ENCODE measurements at places on chromosomes 13 and 19.
A peak's percentile ranks its signal among the peaks of the same experiment; 100 is the strongest.

DNA sequence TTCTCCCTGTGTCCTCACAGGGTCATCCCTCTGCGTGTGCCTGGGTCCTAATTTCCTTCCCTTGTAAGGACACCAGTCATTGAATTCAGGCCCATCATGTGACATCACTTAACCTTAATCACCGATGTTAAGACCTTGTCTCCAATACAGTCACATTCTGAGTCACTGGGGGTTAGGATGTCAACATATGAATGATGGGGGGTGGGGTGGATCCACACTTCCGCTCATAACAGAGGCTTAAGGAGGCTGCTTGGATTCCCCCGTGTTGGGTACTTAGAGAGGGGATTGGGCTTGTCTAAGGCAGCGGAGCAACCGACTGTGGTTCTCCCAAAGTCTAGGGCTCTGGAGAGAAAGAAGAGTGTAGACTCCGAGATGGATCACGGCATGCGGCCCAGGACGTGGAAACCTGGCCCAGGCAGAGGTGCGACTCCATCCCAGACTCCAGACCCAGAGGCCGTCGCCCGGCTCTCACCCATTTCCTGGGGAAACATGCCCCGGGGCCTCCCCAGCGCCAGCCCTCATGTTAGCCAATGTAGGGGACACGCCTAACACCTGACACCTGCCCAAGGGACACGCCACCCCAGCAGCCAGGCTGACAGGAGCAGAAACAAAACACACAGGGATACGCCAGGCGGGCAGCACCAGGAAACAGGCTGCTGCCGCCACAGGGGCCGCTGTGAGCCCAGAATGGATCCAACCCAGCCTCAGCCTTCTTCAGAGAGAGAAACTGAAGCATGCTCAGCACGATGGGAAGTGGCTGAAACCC is 17.1 kb upstream of the IGLON5 start:
- DNase-seq: no peak

GRCh38 chr13:61696676-61697075 is 281.0 kb upstream of the PCDH20 start:
- DNase-seq: no peak

GRCh38 chr13:98215508-98215907 is 38.4 kb upstream of the RNF113B start:
- DNase-seq: no peak

DNA sequence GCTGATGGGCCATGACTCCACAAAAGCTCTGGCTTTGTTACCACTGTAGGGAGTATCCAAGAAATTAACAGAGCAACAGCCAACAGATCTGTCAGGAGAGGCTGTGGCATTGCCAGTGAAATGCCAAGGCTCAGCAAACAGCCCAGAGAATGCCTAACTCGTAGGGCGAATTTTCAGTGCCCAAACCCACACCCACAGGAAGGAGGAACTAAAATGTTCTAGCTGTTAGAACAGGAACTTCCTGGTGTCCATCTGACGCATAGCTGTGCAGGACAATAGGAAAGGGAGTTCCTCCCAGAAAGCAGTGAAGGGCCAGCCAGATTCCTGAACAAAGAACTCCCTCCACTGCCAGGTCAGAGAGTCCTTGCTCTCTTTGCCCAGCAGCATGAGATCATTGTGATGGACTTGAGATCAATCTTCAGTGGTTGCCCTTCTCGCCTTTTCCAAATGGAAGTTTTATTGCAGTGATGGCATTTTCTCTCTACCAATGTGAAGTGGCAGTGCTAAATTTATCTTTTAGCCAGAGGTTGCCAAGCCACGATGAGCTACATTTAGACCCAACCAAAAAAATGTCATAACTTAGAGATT is 224.2 kb upstream of the STARD13 start:
- no peak for DNase-seq

DNA sequence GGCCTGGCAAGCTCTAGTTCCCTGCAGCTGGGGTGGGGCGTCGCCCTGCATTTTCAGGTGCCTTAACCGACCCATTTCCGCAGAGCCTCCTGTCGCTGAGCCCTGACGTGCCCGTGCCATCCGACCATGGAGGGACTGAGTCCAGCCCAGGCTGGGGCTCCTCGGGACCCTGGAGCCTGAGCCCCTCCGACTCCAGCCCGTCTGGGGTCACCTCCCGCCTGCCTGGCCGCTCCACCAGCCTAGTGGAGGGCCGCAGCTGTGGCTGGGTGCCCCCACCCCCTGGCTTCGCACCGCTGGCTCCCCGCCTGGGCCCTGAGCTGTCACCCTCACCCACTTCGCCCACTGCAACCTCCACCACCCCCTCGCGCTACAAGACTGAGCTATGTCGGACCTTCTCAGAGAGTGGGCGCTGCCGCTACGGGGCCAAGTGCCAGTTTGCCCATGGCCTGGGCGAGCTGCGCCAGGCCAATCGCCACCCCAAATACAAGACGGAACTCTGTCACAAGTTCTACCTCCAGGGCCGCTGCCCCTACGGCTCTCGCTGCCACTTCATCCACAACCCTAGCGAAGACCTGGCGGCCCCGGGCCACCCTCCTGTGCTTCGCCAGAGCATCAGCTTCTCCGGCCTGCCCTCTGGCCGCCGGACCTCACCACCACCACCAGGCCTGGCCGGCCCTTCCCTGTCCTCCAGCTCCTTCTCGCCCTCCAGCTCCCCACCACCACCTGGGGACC is 1.2 kb downstream of the ZFP36 start:
- DNase-seq: no peak

GRCh38 chr19:44737238-44738071 is 11.1 kb upstream of the BCL3 start:
- no peak for DNase-seq

- no peak for DNase-seq
Measured at GRCh38 chr13:77372275-77372674, 45.4 kb upstream of the MYCBP2 start.

DNA sequence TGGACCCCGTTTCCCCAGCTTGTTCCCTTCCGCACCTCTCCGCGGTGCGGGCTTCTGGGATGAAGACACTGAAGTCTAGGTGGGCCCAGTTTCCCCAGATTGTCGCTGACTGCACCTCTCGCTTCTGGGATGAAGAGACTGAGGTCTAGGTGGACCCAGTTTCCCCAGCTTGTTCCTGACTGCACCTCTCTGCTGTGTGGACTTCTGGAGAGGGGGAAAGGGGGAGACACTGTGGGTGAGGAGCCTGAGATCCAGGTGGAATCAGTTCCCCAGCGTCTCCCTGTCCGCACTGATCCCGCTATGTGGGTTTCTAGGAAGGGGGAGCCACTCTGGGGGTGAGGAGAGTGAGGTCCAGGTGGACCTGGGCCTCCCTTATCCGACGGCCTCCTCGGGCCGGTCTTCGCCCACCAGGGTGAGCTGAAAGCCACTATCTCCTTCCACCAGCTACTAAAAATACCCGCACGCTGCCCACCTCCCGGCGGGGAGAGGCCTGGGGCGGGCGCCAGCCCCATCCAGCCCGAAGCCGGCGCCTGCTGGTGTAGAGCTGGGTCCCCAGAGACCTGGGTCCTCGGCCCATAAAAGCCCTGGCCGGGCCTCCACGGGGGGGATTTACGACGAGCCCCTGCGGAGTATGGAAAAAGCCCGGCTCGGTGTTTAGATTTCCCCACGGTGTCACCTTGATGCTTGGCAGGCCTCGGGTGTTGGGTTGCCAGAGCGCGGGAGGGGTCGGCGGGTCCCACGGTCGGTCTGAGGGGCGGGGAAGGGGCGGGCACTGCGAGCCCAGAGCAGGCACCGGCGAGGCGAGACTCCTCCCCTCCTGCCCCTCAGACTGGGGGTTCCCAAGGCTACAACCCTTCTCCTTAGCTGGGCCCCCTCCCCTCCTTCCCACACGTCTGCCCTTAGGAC is 10.6 kb downstream of the FUT6 start:
- DNase-seq: no peak

GRCh38 chr13:113532156-113532806 is 41.8 kb upstream of the DCUN1D2 start:
- no peak for DNase-seq

DNA sequence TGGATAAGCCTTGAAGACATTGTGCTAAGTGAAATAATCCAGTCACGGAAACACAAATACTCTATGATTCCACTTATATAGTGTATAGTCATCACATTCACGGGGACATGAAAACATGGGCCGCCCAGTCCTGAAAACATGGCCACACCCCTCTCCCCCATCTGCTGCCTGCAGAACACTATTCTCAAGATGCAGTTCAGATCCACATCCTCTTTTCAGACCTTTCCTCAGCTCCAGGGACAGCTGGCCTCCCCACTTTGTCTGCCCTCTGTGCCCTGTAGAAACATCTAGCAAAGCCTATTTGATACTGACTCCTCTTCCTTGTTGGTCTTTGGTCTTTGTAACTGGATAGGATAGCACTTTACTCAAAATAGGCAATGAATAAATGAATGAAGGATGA is 8.3 kb downstream of the RFX2 start:
- DNase-seq: no peak

GRCh38 chr13:98206946-98207345 is 29.9 kb upstream of the RNF113B start:
- DNase-seq: no peak

- DNase-seq: no peak
Measured at GRCh38 chr13:25112695-25113255, 16.8 kb downstream of the PABPC3 start.

GRCh38 chr19:55700813-55701212 is 25.8 kb downstream of the EPN1 start:
- no peak for DNase-seq

GRCh38 chr13:59444210-59444857 is 719.4 kb downstream of the DIAPH3 start:
- no peak for DNase-seq

GRCh38 chr13:72849571-72849970 is 67.6 kb downstream of the PIBF1 start:
- DNase-seq: peak; percentile 6

GRCh38 chr19:11179716-11180297 is 17.5 kb downstream of the KANK2 start:
- DNase-seq: no peak

GRCh38 chr19:45110851-45111266 is 17.9 kb downstream of the PPP1R37 start:
- no peak for DNase-seq

DNA sequence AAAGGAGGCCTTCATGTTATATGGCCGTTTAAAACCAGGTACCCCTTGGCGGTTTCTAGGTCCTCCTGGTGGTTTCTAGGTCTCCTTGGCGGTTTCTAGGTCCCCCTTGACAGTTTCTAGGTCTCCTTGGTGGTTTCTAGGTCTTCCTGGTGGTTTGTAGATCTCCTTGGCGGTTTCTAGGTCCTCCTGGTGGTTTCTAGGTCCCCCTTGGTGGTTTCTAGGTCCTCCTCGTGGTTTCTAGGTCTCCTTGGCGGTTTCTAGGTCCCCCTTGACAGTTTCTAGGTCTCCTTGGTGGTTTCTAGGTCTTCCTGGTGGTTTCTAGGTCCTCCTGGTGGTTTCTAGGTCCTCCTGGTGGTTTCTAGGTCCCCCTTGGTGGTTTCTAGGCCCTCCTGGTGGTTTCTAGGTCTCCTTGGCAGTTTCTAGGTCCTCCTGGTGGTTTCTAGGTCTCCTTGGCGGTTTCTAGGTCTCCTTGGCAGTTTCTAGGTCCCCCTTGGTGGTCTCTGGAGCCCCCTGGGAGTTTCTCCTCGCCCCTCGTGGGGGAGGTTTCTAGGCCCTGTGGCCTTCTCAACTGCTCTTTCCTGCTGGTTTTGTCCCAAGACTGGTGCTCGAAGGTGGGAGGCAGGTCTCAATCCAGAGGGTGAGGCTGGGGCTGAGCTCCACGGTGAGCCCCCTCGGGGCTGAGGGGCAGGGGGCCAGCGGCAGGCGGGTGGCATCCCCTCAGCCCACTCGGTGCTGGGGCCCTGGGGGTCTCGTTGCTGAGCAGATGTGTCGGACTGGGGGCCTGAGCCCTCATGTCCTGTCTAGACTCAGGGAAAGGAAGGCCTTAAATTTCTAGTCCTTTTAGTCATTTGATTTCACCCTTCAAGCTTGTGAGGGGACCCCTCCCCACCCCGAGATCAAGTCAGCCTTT is 8.0 kb downstream of the HCN2 start:
- DNase-seq: no peak

DNA sequence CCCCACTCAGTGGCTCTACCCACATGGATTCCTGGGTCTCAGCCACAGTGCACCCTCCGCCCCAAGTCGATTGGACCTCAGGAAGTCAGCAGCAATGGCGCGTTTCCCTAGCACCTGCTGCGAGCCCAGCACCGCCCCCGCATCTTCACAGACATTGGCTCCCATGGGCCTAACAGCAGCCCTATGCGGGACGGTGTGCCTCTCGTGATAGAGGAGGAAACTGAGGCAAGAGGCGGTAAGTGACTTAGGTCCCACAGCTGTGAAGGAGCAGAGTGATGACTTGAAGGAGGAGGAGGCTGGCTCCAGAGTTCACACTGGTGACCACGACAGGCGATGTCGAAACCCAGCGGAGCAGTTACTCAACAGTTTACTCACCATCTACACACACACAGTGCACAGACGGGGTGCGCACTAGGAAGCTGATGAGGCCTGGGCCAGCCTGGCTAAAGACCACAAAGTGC is 104.5 kb upstream of the SOX1 start:
- DNase-seq: no peak

- no peak for DNase-seq
Measured at GRCh38 chr13:87680298-87680697, 9.1 kb downstream of the SLITRK5 start.

GRCh38 chr13:52112591-52112990 is 16.3 kb downstream of the NEK5 start:
- DNase-seq: no peak

GRCh38 chr19:50187937-50188336 is 15.5 kb upstream of the MYH14 start:
- no peak for DNase-seq

DNA sequence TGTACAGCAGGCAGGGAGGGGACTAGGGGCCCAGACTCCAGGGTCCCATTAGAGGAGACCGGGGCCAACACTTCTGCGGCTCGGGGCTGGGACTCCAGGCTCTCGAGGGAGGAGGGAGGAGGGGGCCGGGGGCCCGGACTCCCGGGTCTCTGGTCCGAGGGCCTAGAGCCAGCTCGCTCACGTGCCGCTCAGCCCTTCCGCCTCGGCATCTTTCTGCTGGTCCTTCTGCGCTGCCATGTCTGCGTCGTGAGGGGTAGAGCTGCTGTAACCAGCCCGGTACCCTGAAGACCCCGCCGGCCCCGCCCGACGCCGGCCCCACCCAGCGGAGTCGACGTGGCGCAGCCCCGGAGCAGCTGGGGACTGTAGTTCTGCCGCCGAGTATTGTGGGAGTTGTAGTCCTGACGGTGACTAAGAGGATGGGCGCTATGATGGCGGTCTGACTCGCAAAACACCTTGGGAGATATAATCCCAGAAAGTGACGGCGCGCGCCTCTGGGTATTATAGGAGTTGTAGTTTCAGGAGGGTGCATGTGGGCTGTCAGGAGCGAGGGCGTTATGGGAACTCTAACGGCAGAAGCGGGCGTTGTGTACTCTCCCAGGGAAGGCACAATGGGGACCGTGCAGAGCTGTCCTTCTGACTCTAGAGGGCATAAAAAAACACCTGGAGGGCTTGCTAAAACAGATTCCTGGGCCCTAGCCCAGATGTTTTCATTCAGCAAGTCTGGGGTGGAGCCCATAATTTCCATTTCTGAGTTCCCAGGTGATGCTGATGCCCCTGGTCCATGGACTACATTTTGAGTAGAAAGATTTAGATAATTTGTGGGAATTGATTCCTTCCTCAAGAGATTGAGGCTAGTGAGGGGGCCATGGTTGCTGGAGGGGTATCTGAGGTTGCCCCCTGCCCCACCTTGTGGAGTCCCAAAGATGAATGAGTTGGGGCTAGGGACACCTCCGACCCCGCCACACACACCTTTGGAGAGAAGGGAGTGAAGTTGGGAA is at the start of gene RABAC1:
Gene RABAC1 (minus strand): TSS at position 266 of the 998 bp plus-strand sequence. CDS start 29 bp downstream, at position 237.
- DNase-seq: peak; percentile 79

Data from HFF-Myc (cell line).